ENCODE measurements at places on chromosomes 2 and 18.

DNA sequence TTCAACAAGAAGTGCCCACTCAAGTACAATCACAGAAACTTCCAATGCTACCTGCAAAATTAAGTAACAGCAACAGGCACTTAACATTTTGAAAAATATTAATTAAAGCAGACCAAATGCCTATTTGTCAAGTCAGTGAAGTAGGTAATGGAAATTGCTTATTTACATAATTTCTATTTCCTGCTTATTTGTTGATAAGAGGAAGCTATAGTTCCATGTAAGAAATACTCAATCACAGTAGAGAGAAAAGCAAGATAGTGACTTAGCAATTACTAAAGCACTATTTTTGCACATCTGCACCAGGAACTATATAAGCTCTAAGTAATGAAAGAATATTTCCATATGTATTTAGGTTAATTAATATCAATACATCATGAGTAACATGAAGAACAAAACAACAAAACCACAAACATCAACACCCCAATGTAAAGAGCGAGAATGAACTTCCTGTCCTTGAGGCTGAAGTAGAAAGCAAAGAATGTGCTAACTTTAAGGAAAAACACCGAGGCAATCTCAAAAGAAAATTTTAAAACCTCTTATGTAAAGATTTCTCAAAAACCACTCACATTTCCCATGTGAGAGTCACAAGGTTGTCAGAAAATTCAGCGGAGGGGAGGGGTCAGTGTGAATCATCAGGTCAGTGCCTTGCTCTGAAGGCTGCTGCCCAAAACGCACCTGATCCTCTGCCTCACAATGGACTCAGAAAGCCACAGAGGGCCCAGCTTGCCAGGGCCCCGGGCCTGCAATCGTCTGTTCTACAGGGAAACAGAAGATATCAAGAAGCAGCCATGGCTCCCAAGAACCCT is 12.5 kb downstream of the NPC1 start:
- peak overlapping the region; percentile 4 for H3K4me3 ChIP-seq
- H3K36me3 ChIP-seq, result peaks cover 13% of the 10 kb centered on the region
- DNase-seq, result peak; percentile 47
- no peaks in the 10 kb centered on the region for H3K27me3 ChIP-seq
- H3K4me1 ChIP-seq, result peaks cover 56% of the 10 kb centered on the region

DNA sequence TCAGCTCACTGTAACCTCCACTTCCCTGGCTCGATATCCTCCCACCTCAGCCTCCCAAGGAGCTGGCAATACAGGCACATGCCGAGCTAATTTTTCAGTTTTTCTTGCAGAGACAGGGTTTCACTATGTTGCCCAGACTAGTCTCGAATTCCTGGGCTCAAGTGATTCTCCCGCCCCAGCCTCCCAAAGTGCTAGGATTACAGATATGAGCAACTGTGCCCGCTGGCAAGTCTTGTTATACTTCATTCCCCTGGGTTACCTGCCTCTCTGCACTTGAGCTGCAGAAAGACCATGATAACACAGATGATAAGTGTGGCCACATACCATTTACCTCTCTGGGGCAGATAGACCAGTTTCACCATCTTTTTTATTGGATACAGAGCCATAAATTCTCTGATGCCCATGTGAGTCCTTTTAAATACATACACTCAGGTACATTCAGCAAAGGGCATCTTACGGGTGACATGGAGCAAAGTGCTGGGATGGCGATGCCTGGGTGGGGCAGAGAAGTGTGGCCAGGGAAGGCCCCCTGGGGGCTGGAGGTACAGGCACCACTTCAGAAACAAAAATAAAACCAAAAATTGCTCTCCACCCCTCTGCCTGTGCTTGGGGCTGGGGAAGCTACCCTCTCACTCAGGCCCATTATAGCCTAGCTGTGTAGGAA is 20.4 kb downstream of the CCT7 start:
- peaks cover 8% of the 10 kb centered on the region for H3K4me1 ChIP-seq
- H3K36me3 ChIP-seq, result peaks cover 36% of the 10 kb centered on the region
- H3K27me3 ChIP-seq, result no peaks in the 10 kb centered on the region

DNA sequence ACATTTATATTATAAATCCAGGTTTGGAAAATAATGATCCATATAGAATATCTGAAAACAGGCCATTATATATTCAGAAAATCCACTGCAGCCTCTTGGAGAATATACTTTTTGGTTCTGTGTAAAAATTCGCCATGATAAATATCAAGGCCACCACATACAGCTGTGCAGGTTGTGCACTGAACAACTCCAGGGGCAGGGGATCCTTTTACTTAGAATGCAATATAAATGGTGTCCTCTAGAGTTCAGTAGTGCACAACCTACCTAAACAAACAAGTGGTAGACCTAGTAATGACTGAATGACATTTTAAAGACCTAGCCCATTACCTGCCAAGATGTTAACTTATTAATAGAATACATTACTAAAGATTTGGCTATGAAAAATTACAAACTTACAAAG is 22.4 kb downstream of the MOGAT1 start:
- H3K27ac ChIP-seq, result no peak overlapping the region
- DNase-seq, result no peak
- H3K4me1 ChIP-seq, result no peaks in the 10 kb centered on the region
- H3K4me3 ChIP-seq, result no peak overlapping the region

- H3K36me3 ChIP-seq, result no peaks in the 10 kb centered on the region
- peak; percentile 86 for DNase-seq
- no peak overlapping the region for H3K4me3 ChIP-seq
Measured at GRCh38 chr2:233331536-233331935, 22.8 kb upstream of the DGKD start.

GRCh38 chr2:38602136-38602731 is 494 bp downstream of the HNRNPLL start:
- DNase-seq, result peak; percentile 53
- H3K4me1 ChIP-seq, result peaks cover 44% of the 10 kb centered on the region
- no peaks in the 10 kb centered on the region for H3K36me3 ChIP-seq
- peak overlapping the region; percentile 64 for H3K4me3 ChIP-seq
- H3K27ac ChIP-seq, result peak overlapping the region; percentile 89

DNA sequence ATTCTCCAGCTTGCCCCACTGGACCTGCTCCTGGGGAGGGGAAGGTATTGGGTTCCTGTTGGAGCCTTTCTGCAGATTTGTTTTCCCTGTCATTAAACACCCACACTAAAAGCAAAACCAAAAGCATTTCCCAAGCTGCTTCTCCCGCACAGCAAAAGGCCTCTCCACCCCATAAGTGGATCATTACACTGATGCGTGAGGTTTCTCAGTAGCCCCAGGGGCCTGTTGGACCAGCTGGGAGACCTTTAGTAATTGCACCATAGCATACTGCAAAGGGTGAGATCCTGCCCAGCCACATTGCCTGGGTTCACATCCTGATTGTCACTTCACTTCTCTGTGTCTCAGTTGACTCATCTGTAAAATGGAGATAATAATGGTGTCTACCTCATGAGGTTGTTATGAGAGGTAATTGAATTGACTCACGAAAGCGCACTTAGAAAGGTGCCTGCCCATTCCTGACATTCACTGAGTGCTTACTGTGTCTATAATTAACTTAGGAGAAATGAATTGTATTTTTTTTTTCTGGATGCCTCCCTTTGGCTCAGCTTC is 43.9 kb downstream of the TOGARAM2 start:
- H3K36me3 ChIP-seq, result no peaks in the 10 kb centered on the region
- no peaks in the 10 kb centered on the region for H3K4me1 ChIP-seq

DNA sequence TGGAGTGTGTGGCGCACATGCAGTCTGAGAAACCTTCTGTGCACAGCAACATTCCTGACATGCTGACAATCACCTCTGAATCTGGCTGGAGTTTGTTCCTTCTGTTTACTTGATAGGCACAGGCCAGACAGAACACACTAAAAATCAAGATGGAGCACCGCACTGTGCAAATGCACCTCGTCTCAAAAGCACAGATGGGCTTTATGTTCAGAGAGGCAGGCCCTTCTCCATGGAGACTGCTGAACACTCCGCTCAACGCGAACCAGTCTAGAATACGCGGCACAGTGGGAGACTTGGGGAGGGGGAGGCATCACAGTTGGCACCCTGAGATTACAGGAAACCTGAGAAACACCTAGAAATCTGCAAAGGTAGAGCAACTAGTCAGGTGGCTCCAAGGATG is 58.4 kb upstream of the DNMT3A start:
- H3K4me3 ChIP-seq, result no peak overlapping the region
- H3K36me3 ChIP-seq, result no peaks in the 10 kb centered on the region
- no peaks in the 10 kb centered on the region for H3K4me1 ChIP-seq
- no peaks in the 10 kb centered on the region for H3K27me3 ChIP-seq

DNA sequence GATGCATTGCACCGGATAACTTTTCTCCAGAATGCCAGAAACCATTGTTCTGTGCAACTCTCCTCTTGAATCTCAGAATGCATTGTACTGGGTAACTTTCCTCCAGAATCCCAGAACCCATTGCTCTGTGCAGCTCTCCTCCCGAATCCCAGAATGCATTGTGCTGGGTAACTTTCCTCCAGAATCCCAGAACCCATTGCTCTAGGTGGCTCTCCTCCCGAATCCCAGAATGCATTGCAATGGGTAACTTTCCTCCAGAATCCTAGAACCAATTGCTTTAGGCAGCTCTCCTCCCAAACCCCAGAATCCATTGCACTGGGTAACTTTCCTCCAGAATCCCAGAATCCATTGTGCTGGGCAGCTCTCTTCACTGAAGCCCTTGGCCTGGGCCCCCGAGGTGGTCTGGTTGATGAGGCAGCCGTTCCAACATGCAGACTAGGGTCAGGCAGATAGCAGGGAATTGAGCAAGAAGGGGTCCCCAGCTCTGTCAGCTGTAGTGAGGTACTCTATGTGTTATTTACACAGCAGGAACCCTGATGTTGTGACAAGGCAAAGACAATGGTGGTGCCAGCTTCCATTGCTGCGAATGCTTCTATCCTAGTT is 9.4 kb downstream of the FOSL2 start:
- H3K27me3 ChIP-seq, result no peaks in the 10 kb centered on the region
- H3K4me3 ChIP-seq, result no peak overlapping the region
- no peak overlapping the region for H3K27ac ChIP-seq
- peaks cover 34% of the 10 kb centered on the region for H3K4me1 ChIP-seq
- H3K36me3 ChIP-seq, result peaks cover 17% of the 10 kb centered on the region

GRCh38 chr2:45497355-45497754 is 113.7 kb downstream of the SRBD1 start:
- H3K4me1 ChIP-seq, result no peaks in the 10 kb centered on the region
- no peak for DNase-seq
- no peaks in the 10 kb centered on the region for H3K36me3 ChIP-seq
- no peak overlapping the region for H3K4me3 ChIP-seq
- no peak overlapping the region for H3K27ac ChIP-seq

- no peak overlapping the region for H3K27ac ChIP-seq
- H3K4me3 ChIP-seq, result no peak overlapping the region
- H3K4me1 ChIP-seq, result peaks cover 5% of the 10 kb centered on the region
Measured at GRCh38 chr2:38076152-38076709, 280 bp upstream of the CYP1B1 start.

DNA sequence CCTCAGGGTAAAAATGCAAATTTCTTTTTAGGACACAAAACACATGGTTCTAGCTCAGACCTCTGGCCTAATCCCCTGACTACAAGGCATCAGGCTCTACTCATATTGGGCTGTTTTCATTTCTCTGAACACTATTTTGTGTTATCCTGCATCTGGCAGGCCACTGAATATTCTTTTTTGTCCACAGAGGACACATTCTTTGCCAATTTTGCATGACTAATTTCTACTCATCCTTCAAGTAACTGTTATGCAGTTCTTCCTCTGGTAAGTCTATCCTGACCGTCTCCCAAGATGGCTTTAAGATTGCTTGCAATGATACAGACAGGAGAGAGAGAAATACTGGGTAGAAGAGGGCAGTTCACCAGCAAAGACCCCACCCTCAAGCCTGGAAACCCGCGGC is 107.6 kb upstream of the RGPD4 start:
- no peaks in the 10 kb centered on the region for H3K4me1 ChIP-seq
- H3K27me3 ChIP-seq, result no peaks in the 10 kb centered on the region

- H3K27ac ChIP-seq, result no peak overlapping the region
- no peaks in the 10 kb centered on the region for H3K27me3 ChIP-seq
- H3K4me3 ChIP-seq, result no peak overlapping the region
- no peak for DNase-seq
- no peaks in the 10 kb centered on the region for H3K36me3 ChIP-seq
Measured at GRCh38 chr18:55384551-55385275, 203.3 kb downstream of the TCF4 start.

GRCh38 chr18:58965291-58966004 is 100.8 kb downstream of the ZNF532 start:
- no peaks in the 10 kb centered on the region for H3K27me3 ChIP-seq
- H3K36me3 ChIP-seq, result no peaks in the 10 kb centered on the region
- no peak for DNase-seq
- no peak overlapping the region for H3K27ac ChIP-seq
- H3K4me1 ChIP-seq, result no peaks in the 10 kb centered on the region
- no peak overlapping the region for H3K4me3 ChIP-seq

DNA sequence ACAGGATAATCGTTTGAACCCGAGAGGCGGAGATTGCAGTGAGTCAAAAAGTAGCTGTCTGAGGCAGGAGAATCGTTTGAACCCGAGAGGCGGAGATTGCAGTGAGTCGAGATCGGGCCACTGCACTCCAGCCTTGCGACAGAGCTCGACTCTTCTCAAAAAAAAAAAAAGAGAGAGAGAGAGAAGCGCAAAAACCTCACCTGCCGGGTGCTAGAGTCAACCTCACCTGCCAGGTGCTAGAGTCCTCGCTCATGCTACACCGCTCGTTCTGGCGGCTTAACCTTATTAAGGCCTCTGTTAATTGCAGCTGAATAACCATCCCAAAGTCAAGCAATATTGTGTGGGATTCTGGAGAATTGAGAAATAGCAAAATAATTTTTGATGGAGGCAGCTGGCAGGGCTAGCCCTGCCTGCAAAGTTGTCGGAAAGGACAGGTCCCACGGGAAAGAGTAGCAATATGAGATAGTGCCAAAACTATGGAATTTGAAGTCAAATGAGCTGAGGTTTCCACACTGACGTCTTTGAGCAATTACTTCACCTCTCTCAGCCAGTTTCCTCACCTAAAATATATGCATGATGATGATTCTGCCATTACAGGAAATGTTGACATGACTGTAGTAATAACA is 644 bp upstream of the DYM start:
- H3K4me1 ChIP-seq, result peaks cover 45% of the 10 kb centered on the region
- H3K36me3 ChIP-seq, result no peaks in the 10 kb centered on the region
- H3K27ac ChIP-seq, result peak overlapping the region; percentile 85
- H3K27me3 ChIP-seq, result no peaks in the 10 kb centered on the region
- DNase-seq, result no peak

GRCh38 chr2:237714690-237715458 is 83.7 kb upstream of the RBM44 start:
- H3K27ac ChIP-seq, result no peak overlapping the region
- no peaks in the 10 kb centered on the region for H3K36me3 ChIP-seq
- DNase-seq, result no peak
- H3K27me3 ChIP-seq, result no peaks in the 10 kb centered on the region
- peaks cover 37% of the 10 kb centered on the region for H3K4me1 ChIP-seq
- H3K4me3 ChIP-seq, result no peak overlapping the region

- peaks cover 24% of the 10 kb centered on the region for H3K4me1 ChIP-seq
- DNase-seq, result no peak
- no peaks in the 10 kb centered on the region for H3K27me3 ChIP-seq
Measured at GRCh38 chr2:112541315-112542122, 746 bp upstream of the POLR1B start.

DNA sequence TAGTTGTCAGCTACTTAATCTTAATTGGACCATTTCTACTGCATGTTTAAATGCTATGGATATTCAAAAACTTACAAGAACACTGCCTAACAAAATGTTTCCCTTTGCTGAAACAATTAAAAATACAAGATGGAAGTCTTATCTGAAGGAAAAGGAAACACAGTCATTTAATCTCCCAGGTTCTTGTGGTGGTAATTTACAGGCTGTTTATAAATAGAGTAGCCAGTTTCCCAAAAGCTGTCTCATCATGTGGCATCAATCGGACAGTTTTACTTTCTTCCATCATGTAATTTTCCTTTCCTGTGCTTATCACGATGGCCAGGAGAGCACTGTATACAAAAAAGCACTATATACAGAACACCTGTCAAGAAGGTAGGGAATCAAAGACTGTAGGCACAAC is 368.1 kb downstream of the ZEB2 start:
- no peak for DNase-seq
- H3K36me3 ChIP-seq, result no peaks in the 10 kb centered on the region
- H3K4me3 ChIP-seq, result no peak overlapping the region

Measured in CD4-positive, alpha-beta memory T cell (primary cell).